CD4-positive, alpha-beta T cell treated with Interleukin-1 beta for 1 hour (primary cell): ENCODE measurements at places on chromosomes 11 and 22.

DNA sequence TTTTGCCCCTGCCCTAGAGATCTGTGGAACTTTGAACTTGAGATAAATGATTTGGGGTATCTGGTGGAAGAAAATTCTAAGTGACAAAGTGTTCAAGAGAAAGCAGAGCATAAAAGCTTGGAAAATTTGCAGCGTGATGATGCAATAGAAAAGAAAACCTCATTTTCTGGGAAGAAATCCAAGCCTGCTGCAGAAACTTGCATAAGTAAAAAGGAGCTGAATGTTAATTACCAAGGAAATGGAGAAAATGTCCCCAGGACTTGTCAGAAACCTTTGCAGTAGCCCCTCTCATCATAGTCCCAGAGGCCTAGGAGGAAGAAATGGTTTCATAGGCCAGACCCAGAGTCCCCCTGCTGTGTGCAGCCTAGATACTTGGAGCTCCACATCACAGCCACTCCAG lies 686.9 kb downstream of the FAM181B start:
- DNase-seq: no peak

DNA sequence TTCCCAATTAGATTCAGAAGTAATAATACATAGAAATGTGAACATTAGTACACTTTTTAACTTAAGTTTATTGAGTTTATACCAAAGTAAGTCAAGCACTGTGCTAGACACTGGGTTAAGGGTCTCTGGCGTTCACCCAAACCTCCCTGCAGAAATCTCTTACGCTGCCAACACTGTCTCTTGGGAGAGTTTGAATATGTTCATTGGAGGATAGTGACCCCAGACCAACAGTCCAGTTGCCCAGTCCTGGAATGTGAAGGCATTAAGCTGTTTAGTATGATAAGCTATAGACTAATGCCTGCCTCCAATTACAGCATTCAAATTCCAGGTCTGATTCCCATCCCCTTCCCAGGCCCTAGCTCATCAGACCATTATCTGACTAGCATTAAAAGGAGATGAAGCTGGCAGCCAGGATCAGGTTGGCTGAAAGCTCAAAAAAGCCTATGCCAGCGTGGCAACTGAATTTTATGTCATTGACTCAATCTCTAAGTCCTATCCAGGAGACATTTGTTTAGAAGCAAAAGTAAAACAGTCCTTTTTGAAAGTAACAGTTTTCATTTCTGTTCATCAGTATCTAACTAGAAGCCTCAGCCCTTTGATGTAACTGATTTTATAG lies 77.8 kb downstream of the SFI1 start:
- DNase-seq: no peak

- peak; percentile 48 for DNase-seq
Measured at GRCh38 chr11:68282141-68282860, 10.5 kb upstream of the C11orf24 start.

GRCh38 chr11:130814440-130815096 lies 101.7 kb downstream of the SNX19 start:
- DNase-seq: no peak

- no peak for DNase-seq
Measured at GRCh38 chr11:132312161-132312560, 941.7 kb downstream of the NTM start.

DNA sequence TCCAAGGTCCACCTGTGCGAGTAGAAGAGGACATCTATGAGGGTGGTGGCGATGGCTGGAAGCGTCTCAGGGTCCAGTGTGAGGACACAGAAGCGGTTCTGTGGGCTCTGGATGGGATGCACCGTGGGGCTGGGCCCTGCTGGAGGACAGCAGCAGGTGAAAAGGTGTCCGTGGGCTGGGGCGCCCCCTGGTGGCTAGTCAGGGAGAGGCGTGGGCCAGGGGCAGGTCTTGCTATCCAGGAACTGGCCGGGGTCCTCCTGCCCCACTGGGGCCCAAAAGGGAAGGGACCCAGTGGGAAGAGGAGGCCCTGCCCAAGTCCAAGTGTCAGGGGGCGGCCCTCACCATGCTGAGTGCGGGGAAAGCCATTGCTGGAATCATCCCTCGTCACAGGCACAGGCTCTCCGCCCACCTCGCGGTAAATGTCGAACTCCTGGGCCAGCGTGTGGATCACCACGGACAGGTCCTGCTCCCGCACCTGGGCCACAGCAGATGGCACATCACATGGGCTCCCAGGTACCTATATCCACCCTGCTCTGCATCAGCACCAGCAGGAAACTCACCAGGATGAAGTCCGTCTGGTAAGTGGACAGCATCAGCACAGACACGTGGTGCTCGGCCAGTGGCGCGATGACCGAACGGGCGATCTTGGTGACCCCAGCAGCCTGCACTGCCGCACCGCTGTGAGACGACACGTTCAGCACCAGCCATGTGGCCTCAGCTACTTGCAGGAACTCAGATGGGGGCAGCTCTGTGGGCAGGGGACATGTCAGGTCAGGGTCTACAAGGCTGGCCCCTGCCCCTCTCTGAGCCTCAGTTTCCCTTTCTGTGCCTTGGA lies 2.3 kb downstream of the CASTOR1 start:
- peak; percentile 84 for DNase-seq

GRCh38 chr11:75145196-75145971 lies 5.5 kb upstream of the SLCO2B1 start:
- no peak for DNase-seq

DNA sequence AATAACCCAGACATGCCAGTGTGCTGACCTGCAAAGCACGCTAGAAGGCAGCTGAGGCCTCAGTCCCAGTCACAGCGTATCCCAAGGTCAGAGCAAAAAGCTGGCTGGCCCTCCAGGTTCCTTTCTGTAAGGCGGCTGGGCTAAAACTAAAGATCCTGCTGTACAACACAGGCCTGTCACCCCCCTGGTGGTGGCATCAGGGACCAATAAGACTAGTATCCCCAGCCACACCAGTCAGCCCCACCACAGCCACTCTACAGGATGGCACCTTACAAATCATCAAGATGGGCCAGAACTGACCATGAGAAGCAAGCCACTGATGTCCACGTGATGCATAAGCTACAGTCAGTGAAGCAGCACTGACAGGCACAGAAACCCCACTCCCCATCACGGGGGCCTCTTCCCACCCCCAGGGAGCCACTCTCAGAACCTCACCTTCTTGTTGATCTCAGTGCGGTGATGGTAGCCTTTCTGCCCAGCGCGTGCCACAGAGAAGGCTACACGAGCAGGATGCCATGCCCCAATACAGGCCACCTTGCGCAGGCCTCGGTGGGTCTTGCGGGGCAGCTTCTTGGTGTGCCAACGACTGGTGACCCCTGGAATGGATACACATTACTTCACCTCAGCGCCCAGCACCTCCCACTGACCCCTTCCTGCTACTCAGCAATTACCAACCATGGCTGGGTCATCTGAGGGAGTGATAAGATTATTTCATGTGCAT lies 5.0 kb downstream of the RPL3 start:
- no peak for DNase-seq

- DNase-seq: no peak
Measured at GRCh38 chr11:82194521-82194920, 539.1 kb downstream of the FAM181B start.

DNA sequence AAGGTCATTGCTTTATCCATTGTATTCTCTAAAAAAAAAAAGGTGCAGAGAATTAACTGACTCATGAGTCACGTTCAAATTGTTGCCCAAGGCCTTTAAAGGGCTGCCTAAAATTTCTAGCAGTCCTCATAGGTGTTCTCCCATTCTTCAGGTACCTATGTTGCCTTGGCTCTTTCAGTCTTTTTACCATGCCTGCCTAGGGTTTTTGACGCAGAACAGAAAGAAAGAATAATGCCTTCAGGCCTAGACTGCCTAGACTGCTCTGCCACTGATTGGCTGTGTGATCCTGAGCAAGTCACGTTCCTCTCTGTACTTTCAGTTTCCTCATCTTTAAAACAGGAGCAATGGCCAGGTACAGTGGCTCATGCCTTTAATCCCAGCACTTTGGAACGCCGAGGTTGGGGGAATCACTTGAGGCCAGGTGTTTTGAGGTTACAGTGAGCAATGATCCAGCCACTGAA lies 21.5 kb downstream of the CTSC start:
- DNase-seq: no peak

DNA sequence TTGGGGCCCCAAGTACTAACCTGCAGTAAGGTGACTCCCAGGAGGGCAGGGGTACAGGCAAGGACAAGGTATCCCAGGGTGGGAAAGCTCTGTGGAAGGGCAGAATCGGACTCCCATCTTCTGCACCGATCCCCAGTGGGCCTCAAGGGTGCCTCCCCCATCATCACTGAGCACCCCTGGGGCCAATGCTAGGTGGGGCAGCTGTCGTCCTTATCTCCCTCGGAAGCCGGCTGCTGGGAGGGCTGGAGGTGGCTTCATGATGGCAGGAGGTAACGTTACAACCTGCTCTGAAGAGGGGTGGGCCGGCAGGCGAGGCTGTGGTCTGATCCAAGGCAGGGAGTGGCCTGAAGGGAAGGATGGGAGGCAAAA lies 87.6 kb upstream of the LINC01488 start:
- no peak for DNase-seq

DNA sequence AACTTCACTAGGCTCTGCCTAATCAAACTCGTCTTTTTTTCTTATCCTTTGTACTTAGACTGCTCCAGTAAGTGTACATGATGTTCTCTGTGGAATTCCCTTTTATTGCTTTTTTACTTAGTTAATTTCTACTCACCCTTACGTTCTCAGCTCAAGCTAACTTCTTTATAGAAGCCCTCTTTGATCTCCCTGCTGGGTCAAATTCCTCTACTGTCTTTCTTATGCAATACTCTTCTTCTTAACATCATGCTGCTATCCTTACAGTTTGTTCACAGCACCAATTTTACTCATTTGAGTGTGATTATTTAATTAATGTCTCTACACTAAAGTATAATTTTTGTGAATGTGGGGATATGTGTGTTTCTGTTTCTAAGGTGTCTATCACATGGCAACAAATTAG lies 498.3 kb downstream of the CNTN5 start:
- DNase-seq: no peak

DNA sequence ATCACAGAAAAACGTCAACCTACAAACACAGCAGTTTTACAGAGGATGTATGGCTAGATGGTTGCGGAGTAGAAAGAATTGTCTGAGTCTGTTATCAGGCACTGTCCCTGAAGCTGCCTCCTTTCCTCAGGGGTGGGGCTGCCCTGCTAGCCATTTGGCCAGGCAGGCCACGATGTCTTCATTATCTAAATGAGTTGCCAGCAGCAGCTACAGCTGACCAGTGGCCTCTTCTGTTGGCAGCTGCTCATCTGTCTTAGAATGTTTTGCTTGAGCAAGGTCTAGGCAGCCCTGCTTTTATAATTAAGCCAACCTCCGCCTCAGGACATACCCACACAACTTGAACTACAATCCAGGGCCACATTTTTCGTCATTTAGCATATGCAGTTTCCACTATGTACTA lies 17.5 kb downstream of the SLC6A5 start:
- no peak for DNase-seq

GRCh38 chr11:120613264-120614226 lies 102.0 kb downstream of the GRIK4 start:
- DNase-seq: no peak

- no peak for DNase-seq
Measured at GRCh38 chr11:68714060-68714856, 29.9 kb downstream of the GAL start.

DNA sequence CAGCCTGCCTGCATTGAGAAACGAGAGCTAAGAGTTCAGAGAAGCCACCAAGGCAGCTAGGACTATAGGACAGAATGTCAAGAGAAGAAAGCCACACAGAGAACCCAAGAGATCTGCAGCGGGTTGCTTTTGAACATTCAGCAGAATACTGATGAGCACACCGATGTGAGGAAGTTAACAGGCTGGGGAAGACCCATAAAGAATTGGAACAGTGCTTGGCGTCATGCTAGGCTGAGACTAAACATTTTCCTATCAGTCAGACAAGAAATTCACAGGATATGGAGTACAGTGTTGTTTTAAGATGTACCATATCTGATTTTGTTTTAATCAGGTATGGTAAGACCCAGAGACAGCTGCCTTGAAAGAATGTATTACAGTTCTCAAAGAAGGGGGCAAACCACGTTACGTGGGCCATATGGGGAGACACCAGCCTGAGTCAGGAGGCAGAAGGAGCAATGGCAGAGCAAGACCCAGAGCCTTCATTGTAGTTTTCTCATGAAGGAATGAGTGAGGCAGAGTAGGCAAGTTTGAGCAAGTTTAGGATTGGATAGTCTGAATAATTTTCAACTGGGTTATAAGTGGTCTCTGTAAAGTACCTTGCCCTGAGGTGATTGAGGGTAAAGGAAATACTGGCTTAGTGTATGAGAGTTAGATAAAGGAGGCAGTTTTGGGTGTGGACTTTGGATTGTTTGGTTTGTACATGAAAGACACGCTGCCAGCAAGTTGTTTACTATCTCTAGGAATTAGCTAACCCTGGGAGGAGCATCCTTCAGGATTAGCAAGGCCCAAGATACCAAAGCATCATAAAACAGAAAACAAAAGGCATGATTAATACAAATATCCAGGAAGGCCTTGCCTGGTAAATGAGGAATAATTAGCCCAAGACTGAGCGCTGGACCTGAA lies 14.3 kb downstream of the LRRC75B start:
- DNase-seq: no peak

DNA sequence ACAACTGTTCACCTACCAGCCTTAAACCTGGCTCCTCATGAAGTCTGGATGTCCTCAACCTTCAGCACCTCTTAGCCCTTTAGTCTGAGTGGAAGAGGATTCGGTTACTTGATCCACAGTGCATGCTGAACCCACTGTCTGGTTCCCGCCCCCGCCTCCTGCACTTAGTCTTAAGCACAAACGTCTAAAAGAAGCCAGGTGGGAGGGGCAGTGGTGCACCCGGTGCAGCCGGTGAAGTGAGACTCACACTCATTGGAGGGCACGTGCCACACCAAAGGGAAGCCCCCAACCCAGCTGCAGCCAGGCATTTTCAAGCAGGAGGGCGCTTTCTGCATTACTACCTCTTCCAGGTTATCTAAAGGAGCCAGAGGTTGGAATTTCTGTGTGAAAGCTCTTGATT lies 146.8 kb downstream of the COMMD9 start:
- DNase-seq: no peak

DNA sequence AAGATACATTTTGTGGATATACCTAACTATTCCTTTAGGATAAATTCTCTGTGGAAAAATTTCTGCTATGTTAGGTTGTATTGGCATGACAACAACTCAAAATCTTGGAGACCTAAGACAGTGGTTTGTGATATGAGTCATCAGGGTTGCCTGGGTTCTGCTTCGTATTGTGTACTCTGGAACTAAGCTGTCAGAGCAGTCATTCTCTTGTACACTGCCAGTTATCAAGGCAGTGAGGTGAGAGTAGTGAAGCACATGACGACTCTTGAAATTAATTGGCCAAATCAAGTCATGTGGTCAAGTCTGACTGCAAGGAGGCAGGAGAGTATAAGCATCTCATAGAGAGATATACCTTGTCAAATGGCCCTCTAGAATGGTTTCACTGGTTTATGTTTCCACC lies 104.4 kb downstream of the FANCF start:
- no peak for DNase-seq

GRCh38 chr22:50347157-50347556 lies 4.0 kb downstream of the PPP6R2 start:
- DNase-seq: no peak

GRCh38 chr11:134792677-134793076 lies 380.6 kb upstream of the B3GAT1 start:
- DNase-seq: no peak

GRCh38 chr11:19553683-19554333 lies 158.8 kb upstream of the NAV2 start:
- DNase-seq: peak; percentile 63
